ENCODE measurements at places on chromosomes 16 and 17.
A peak's percentile ranks its signal among the peaks of the same experiment; 100 is the strongest.

- peak; percentile 47 for DNase-seq
These were observed 24.9 kb upstream of the GRB2 start for GRCh38 chr17:75430159-75430974.

GRCh38 chr17:48636177-48637018 is 10.2 kb upstream of the HOXB9 start:
- peak; percentile 59 for DNase-seq

- DNase-seq: no peak
These were observed 2.8 kb upstream of the DNAI2 start for GRCh38 chr17:74271281-74271680.

- peak; percentile 62 for DNase-seq
These were observed 11.8 kb upstream of the FAM117A start for GRCh38 chr17:49775546-49776260.

DNA sequence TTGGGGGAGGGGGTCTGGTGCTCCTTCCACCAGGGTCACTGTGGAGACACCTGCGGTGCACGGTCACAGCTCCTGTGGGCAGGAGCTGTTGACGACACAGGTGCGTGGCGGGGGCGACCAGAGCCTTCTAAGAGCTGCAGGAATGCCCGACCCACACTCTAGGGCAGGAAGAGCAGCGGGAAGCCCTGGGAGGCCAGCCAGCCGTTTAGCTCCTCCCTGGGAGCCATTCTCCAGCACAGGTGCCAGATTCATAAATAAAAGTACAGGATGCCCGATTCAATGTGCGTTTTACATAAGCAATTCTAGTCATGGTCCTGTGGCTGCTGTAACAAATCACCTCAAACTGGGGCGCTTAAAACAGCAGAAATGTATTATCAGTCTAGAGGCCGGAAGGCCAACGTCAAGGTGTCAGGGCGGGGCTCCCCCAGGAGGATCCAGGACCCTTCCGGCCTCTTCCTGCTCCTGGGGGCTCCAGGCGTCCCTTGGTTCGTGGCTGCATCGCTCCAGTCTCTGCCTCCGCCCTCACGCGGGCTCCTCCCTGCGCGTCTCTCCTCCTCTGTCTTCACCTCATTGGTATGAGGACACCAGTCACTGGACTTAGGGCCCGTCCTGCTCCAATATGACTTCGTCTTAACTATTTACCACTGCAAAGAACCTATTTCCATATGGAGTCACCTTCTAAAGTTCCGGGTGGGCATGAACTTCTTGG is 155.4 kb downstream of the FOXL1 start:
- no peak for DNase-seq

DNA sequence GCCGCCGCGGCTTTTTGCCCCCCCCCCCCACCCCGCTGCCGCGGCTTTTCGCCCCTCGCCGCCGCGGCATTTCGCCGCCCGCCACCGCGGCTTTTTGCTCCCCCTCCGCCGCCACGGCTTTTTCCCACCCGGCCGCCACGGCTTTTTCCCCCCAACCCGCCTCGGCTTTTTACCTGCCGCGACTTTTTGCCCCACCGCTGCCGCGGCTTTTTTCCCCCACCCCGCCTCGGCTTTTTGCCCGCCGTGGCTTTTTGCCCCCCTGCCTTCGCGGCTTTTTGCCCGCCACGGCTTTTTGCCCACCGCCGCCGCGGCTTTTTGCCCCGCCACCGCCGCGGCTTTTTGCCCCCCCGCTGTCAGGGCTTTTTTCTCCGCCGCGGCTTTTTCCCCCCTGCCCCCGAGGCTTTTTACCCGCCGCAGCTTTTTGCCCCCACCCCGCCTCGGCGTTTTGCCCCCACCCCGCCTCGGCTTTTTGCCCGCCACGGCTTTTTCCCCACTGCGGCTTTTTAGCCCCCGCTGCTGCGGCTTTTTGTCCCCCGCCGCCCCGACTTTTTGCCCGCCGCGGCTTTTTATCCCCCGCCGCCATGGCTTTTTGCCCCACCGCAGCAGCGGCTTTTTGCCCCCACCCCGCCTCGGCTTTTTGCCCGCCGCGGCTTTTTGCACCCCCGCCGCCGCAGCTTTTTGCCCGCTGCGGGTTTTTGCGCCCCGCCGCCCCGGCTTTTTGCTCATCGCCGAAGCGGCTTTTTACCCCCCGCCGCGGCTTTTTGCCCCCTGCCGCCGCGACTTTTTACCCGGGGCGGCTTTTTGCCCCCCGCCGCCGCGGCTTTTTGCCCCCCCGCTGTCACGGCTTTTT is 527.8 kb upstream of the WSB1 start:
- no peak for DNase-seq

GRCh38 chr17:21313320-21313719 is 28.8 kb downstream of the MAP2K3 start:
- no peak for DNase-seq

- no peak for DNase-seq
These were observed 2.0 kb downstream of the KLHL11 start for GRCh38 chr17:41863074-41863848.

DNA sequence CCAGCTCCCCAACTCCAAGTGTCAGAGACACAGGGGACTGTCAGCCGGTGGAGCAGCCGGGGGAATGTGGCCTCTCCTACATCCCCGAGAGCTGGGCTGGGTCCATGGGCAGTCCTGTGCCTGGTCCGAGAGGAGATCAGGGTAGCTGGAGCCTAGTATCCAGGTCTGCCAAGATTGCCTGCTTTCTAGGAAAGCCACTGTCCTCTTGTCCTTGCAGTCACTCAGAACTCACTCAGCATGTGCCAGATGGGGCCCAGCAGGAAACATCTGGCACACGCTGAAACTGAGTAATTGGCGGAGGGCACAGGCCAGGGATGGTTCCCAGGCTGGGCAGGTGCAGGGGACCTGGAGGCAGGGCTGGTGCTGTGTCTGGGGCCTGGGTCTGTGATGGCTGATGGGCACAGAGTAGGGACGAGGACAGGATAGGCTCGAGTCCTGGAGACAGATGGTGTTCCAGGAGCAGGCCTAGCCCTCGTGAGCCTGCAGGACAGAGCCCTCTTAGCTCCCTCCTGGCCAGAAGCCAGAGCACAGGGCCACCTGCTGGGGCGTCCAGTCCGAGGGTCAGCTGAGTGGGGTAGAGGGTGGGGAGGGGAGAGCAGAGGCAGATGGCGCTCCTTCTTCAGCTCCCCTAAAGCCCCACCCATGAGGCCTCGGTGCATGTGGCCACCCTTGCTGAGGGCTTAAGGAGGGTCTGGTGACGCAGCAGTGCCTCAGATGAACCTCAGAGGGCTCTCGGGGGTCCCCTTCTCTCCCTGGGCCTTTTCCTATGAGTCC is 31.1 kb downstream of the ADCY7 start:
- no peak for DNase-seq

DNA sequence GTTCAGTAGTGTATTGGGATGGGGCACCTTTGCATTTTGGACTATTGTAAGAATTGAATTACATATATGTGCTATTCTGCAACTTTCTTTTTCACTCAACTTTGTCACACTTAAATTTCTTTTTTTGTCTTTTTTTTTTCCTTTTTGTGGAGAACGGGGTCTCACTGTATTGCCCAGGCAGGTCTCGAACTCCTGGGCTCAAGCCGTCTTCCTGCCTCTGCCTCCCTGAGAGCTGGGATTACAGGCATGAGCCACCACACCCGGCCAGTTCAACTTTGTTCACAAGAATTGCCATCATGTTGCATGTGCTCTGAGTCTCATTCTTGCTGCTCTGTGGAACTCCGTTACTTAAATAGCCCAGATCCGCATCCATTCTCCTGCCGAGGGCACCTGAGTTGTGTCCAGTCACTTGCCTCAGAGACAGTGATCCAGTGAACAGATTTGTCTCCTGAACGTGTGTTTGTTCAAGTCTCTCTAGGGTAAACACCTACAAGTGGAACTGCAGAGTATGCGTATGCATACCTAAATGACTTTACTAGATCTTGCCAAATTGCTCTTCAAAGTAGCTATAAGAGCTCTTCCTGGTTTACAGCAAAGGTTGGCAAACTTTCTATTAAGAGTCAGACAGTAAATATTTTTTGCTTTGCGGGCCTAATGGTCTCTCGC is 3.4 kb upstream of the SLC38A10 start:
- no peak for DNase-seq

GRCh38 chr17:2994441-2994840 is 69.0 kb downstream of the OR1D5 start:
- DNase-seq: no peak

- DNase-seq: no peak
These were observed 1.2 kb upstream of the NR1D1 start for GRCh38 chr17:40101367-40102210.

DNA sequence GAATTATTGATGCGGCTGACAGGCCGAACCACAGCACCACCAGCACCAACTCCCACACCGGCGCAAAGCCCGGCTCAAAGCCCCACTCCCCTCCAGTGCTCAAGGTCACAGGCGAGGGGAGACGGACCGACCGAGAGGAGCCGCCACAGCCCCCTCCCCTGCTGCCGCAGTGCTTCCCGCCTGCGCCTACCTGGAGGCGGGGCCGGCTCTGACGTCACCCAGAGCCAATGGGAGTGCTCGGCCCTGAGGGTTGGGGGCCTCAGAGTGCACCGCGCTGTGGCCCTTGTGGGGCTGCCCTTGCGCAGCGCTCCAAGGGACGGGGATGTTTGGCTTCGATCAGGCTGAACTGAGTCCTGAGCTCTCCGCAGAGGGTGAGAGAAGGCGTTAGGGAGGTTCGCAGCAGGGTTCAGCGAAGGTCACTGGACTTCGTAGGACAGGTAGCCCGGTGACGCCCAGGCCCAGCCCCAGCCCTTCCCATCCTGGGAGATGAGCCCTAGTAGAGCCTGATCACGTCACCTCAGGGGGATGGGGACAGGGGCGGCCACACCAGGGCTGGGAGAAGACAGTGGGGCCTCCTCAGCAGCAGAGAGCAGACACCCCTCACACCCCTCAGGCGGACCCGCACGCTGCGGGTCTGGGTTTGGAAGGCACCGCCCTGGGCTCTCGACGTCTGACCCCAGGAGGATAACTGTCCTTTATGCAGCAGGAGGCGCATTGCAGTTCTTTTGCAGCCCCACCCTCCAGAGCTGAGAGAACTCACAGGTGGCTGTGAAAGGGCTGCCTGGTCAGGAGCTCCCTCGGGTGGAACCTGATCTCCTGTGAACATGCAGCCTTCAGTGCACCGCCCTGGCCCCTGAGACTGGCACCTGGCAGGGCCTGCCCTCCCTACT is 1.5 kb downstream of the NDRG4 start:
- DNase-seq: no peak

DNA sequence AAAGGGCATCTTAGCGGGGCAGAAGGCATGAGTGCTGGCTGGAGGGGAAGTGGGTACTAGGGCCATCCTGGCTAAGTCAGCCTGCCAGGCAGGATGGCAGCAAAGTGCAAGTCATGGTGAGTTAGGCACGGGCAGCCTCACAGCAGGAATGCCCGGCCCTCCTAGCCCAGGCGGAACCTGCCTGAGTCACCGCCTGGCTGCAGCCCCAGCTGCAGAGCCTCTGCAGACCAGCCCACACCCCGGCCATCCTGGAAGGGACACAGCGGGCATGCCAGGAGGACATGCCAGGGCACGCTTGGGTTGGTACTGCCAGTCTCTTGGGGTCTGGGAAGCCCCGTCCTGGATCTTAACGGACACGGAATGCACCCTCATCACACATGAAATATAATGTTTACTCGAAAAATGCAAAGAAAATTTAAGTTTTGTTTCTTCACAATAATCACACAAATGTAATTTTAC is 5.0 kb upstream of the ALDH3A1 start:
- peak; percentile 77 for DNase-seq

- DNase-seq: no peak
These were observed 16.3 kb upstream of the CACNG4 start for GRCh38 chr17:66948061-66948750.

GRCh38 chr16:30838876-30839471 is 52.0 kb upstream of the ZNF629 start:
- no peak for DNase-seq

DNA sequence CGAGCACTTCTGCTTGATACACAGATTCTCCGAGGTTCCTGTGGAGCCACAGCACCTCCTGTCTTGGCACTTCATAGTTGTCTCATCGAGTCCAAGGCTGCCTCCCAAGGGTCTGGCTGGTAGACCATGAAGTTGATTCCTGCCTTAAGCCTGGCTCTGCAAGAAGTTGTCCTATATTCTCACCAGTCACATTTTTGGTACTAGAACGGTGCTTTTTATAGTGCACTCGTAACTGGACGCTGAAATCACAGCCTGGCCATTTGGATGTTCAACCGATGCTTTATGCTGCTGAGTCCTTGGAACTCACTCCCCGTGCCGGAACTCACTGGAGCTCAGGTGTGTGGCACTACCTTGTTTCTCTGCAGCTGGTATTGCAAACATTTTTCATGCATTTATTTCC is 35.6 kb downstream of the RMI2 start:
- DNase-seq: no peak

All from fibroblast of pulmonary artery (primary cell).